ENCODE measurements at places on chromosomes 1 and 21.

- DNase-seq: no peak
These were observed 28.2 kb upstream of the RPF1 start for GRCh38 chr1:84450910-84451309.

DNA sequence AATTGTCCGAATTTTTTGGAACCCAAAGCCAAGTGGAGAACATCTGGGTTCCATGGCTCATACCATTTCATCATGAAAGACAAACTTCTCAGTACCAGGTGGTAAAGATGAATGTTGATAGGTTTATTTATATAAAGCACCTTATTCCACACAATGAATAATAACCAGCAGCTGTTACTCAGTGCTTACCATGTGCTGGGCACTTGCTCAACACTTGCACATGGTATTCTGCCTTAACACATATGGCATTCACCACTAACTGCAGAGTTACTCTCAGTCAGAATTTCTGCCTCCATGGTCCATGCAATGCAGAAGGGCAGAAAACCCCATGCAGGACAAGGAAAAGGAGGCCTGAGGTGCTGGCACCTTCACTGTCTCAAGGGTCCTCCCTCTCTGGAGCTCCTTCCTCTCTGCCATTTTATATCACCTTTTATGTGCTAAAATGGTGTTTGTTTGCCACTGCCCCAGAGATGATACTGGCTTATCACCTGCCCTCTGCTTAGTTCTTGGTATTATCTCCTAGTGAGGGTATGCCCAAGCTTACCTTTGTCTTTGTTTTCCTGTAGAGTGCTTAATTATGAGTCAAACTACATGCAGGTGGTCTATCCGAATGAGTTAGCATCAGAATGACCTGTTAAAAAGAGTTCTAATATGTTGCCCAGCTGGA lies 76.7 kb upstream of the ZNF326 start:
- DNase-seq: no peak

GRCh38 chr1:26417111-26417759 lies 6.6 kb downstream of the LIN28A start:
- DNase-seq: no peak

DNA sequence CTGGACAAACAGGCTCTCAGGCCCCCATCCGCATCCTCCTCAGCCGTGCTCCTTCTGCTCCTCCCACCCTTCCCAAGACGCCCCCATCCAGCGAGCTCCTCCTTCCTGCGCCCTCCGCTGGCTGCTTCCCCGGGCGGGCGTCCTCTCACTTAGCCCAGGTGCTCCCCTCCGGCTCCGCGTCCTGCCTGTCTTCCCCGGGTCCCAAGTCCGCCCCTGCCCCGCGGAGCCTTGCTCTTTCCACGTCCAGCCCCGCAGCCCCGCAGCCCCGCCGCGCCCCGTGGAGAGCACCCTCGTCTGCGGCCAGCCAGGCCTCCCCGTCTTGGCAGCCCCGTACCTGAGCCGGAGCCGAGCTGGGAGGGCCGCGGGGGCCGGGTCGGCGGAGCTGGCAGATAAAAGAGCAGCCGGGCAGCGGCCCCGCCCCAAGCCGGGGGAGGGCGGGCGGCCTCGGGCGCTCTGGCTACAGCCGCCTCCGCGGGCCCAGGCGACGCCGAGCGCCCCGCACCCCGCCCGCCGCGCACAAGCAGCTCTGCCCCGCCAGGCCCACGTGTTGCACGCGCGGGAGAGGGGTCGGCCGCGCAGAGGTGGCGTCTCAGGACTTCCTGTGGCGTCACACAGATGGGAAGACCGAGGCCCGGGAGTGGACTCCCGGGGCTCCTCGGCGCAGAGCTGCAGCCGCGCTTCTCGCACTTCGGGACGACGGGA lies at the start of gene PAQR7:
Gene PAQR7, minus strand, starts transcription at position 555 of the 702 bp plus-strand sequence. CDS start 11,869 bp downstream, outside the sequence.
- no peak for DNase-seq

DNA sequence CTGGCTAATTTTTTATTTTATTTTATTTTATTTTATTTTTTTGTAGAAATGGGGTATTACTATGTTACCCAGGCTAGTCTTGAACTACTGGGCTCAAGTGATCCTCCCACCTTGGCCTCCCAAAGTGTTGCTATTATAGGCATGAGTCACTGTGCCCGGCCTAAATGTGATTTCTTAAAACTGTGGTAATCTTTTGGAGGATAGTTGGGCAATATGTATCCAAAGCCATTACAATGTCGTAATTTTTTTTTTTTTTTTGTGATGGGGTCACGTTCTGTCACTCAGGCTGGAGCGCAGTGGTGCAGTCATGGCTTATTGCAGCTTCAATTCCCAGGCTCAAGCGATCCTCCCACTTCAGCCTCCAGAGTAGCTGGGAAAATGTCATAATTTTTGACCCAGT lies 14.2 kb downstream of the ETV3L start:
- no peak for DNase-seq

DNA sequence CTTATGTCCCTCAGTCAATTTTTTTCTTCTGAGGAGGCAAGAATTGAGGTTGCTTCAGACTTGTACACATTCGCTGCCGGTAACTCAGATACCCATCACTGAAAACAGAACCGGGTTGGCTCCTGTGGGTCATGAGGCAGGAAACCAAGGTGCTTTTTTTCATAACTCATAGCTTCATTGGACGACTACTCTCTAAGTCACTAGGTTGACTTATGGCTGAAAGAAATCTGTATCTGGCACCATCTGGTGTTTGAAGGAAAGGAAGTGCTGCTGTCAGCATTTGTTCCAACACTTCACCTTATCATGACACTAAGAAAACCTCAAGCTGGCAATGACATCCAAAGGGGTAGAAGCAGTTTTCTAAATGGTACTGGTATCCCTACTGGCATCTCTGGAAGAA lies 82.3 kb downstream of the TBX19 start:
- no peak for DNase-seq

DNA sequence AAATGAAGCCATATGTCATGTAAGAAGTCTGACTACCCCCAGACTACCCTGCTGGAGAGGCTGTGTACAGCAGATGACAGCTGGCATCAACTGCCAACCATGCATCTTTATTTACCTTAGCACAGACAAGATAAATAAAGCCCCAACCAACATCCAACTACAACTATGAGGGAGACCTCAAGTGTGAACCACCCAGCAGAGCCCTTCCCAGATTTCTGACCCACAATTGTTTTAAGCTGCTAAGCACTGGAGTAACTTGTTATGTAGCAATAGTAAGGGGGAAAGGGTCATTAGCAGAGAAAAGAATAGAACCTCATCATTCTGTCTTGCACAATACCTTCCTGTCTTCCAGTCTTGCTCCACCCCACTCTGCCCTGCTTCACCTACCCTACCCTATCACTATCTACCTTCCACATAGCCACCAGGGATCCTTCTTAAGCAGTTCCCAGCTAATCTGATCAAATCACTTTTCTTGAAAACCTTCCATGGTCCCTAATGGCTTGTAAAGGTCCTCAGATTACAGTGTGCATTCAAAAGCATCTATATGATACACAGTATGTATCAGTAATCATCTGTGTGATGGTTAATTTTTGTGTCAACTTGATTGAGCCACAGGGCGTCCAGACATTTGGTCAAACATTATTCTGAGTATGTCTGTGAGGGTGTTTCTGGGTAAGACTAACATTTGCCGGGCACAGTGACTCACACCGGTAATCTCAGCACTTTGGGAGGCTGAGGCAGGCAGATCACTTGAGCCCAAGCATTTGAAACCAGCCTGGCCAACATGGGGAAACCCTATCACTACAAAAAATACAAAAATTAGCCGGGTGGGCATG lies 19.6 kb upstream of the RBM15 start:
- no peak for DNase-seq

DNA sequence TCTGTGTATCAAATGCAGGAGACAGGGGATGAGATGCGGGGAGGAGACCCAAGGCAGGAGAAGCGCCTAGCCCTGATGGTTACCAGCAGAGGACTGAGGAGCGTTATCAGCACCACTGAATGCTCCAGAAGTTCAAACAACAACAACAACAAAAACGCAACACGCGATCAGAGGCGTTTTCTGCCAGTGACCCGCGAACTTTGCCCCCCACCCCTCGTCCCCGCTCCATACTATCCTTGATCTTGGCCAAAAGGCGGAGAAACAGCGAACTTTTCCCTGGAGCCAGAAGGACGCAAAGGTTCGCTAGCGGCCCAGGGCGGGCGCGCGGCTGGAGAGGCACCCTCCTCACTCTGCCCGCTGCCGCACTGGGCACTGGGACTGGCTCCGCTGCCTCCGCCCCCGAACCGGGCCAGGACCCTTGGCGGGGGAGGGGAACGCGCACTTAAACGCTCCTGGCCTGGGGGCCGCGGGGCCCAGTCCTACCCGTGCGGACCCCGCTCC lies 699 bp downstream of the ECHDC2 start:
- no peak for DNase-seq

- no peak for DNase-seq
These were observed 256.7 kb upstream of the CACYBP start for GRCh38 chr1:174742805-174743653.

DNA sequence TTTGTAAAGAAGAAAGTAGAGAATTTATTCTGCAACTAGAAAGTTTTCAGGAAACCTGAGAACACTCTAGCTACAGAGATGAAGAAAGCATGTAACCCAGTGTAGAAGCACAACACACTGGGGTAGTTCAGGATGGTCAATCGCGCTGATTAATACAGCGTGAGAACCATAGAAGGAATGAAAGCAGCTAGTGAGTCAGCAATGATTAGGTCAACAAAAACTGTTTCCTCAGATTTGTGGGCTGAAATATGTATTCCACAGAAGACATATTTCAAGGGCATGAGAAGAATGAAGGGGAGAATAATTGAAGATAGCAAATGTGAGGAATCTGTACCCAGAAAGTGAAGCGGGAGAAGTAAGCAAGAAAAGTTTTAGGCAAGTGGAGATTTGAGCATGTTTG lies 97.8 kb upstream of the ADGRL2 start:
- no peak for DNase-seq

DNA sequence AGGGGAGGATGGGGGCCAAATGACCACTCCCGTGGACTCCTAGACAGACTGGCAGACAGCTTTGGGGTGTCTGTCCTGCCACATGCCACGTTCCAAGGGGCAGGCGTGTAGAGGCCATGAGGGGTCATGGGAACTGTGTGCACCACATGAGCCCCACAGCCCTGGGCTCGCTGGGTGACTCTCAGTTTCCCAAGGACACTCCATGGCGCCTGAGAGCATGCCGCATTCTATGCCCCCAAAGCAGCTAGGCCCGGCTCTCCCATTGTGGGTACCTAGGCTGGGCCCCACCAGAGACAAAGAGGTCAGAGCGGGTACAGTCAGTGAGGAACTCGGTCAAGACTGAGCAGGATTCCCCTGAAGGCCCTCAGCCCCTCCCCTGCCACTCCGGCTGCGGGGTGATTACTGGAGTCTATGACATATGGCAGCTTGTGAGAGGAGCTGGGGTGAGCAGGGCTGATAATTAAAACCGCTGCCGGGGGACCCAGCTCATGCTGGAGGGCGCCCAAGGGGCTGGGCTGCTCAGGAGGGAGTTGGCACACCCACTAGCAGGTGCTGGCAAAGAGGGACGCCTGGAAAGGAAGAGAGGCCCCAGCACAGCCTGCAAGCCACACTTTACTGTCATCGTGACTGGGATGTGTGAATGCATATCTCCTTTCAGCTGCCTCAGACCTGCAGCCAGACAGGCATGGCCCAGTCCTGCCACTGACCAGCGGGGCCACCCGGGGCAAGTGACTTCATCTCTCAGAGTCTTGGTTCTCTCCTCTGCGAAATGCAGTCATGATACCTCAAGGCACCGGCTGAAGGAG lies 8.4 kb downstream of the LRP8 start:
- DNase-seq: no peak

DNA sequence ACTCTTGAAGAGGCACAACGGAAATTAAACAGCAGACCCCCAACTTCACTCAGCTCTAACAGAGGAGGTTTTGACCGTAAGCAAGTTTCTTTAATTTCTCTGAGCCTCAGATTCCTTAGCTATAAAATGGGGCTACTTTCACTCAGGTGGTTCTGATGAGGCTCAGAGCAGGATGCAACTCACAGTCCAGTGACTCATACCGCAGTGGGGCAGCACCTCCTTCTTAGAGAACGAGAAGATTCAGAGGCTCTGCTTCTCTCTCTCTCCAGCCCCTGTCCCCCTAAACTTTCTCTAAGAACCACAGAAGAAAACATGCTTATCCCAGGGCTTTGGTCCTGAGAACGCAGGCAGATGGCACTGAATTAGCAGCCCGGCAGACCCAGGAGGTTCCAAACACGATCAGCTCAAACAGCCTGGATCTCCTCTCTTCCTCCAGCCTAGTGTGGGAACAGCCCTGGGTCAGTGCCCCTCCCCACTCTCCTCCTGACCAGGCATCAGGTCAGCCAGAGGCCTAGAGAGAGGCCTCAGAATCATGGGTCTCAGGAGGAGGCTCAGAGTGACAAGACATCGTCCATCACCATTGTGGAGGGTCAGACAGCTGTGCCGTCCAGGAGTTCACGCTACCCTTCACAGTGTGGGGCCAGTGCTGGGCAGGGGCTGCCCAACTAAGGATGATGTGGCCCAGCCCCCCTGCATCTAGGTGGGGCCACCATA lies 433.0 kb downstream of the PTPRU start:
- DNase-seq: no peak

DNA sequence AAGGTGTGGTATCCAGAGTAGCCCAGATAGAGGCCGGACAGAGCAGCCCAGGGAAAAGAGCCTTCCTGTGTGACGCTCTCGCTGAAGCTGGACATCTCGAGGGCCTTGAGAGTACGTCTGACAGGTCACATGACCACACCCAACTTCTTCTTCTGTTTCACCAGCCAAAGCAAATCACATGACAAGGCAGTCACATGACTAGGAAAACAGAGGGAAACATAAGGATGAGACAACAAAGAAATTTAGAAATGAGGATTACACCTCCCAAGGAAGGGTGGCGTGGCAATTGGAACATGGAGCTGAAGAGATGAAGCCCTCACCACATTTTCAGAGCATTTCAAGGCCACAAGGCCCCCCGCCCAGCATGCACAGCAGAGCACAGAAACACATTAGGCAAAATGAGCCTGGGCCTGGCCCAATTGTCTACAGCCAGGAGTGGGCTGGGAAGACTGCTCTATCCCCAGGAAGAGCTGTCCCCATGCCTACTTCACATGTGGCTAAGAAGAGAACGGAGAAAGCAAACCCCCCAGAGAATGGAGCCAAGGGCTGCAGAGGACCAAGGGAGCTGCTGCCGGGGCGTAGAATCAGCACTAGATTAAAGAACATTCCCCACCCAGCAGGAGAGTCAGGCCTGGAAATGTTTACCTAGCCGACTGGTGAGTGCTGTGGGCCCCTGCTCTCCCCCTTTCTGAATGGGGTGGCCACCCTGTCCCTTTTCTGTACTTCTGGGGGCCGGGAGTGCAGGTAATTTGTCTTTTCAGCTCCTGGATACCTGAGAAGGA lies 305.1 kb downstream of the NPHP4 start:
- no peak for DNase-seq

- no peak for DNase-seq
These were observed 39.8 kb downstream of the LHX4 start for GRCh38 chr1:180269645-180270529.

Measured in kidney epithelial cell (primary cell).